SW 1271 (cell line): ENCODE measurements at places on chromosomes 4 and X.
A peak's percentile ranks its signal among the peaks of the same experiment; 100 is the strongest.

GRCh38 chr4:54103190-54103574 is 3.2 kb downstream of the GSX2 start:
- DNase-seq, result no peak

DNA sequence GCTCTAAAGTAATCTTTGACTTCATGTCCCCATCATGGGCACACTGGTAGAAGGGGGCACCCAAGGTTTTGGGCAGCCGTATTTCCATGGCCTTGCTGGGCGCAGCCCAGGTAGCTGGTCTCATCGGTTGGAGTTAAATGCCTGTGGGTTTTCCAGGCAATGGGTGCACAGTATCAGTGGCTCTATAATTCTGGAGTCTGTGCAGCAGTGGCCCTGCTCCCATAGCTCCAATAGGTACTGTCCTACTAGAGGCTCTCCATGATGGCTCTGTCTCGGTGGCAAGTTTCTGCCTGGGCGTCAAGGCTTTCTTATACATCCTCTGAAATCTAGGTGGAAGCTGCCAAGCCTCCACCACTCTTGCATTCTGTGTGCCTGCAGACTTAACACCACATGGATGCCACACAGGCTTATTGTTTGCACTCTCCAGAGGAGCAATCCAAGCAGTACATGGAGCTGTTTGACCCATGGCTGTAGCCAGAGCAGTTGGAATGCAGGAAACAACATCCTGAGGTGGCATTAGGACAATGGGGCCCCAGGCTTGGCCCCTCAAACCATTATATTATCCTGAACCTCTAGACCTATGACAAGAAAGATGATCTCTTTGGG is 60.5 kb upstream of the UGT8 start:
- no peak for DNase-seq

DNA sequence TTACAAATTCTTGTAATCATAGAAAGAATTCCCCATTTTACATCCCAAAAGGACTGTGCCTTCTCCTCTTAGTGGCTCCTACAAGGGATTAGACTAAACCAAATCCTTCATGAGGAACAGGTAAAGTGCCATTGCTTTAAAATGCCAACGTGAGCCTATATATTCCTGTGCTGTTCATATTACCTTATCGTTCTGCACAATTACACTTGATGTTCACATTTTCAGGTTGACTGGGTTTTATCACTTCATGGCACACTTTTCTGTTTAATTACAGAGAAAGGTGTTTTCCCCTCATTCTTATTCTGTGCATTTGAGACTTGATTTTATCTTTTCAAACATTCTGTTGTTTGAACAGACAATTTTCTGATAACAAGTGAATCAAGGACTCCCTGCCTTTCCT is 645.6 kb upstream of the FTHL17 start:
- no peak for DNase-seq

DNA sequence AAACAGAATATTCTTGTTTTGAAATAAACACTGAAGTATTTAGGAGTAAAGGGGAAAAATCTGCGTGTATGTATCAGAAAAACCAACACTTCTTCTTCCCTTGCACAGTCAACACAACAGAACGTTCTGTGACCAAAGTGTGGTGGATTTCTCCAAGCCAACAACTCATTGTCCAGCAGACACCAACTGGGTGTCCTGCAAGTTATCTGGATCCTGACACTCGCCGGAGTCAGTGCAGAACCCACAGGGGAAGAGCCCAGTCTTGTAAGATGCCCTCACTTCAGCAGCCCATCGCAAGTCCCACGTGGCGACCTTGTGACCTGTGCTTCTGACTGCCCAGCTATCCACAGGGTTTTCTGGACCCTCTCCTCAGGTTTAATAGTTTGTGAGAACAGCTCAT is 630.7 kb upstream of the ZFP42 start:
- no peak for DNase-seq

- DNase-seq, result no peak
Measured at GRCh38 chrX:37958525-37959211, 47.7 kb upstream of the SYTL5 start.

- no peak for DNase-seq
Measured at GRCh38 chr4:91147067-91147466, 1019.9 kb downstream of the CCSER1 start.

DNA sequence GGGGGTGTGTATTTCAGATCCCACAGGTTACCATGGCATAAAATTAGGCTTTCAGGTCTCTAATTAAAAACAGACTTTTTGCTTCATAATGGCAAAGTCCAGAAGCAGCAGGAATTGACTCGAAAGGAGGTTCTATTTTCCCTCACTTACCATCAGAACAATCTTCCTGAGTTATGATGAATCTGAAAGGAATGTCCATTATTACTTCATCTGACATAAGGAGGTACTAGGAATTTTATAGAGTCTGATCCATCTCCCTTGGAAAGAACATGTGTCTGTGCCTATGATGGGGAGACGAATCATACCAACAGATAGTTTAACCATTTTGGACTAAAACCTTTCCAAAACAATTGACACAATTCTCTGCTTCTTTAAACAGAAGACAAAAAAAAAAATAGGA is 206.3 kb upstream of the FGF13 start:
- no peak for DNase-seq

- DNase-seq, result peak; percentile 38
Measured at GRCh38 chr4:7557456-7557855, 122.7 kb upstream of the PSAPL1 start.

DNA sequence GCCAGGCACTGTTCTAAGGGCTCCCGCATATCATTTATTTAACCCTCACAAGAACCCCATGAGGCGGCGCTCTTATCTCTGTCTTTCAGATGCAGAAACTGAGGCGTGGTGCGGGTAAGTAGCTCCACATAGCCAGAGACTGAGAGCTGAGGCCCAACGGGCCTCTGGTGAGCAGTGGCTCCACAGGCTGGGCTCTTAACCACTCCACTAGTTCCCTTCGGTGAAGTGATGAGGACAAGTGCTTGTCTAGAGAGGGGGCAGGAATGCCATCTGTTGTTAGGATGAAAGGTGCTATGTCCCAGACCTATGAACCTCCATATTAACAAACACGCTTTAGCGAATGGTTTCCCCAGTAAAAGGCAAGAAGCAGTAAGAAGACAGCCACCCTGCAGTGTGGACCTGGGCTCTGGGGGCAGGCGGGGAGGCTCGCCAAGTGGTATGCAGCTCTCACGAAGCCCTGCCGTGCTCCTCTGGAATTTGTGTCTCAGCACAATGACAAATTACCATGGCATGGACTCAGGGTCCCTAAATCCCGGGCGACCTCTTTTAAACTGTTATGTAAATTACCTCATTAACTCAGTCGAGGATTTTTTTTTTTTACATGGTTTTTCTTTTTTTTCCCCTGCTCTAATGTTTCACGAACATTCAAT is 20.9 kb upstream of the S100G start:
- no peak for DNase-seq

- no peak for DNase-seq
Measured at GRCh38 chr4:3414421-3415279, 27.1 kb upstream of the HGFAC start.

- DNase-seq, result no peak
Measured at GRCh38 chr4:177860171-177860570, 417.9 kb upstream of the AGA start.

- no peak for DNase-seq
Measured at GRCh38 chr4:57442831-57443291, 332.7 kb upstream of the IGFBP7 start.

DNA sequence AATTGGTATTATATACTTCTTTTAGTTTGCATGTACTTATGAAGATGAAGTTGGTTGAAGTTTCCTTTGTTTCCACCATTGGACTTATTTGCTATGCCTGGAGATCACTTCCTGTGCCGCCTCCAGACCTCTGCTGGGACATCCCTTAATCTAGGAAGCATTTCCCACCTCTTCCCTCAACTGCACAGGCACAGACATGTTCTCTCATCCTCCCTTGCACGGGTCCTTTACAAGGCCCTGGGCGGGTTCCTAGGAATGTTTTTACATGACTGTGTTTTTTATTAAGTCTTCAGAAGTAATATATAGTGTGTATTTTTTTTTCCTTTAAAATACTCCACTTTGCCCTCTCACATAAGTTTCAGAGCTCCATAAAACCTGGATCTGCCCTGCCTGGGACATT is 51.0 kb downstream of the TMEM131L start:
- DNase-seq, result no peak

DNA sequence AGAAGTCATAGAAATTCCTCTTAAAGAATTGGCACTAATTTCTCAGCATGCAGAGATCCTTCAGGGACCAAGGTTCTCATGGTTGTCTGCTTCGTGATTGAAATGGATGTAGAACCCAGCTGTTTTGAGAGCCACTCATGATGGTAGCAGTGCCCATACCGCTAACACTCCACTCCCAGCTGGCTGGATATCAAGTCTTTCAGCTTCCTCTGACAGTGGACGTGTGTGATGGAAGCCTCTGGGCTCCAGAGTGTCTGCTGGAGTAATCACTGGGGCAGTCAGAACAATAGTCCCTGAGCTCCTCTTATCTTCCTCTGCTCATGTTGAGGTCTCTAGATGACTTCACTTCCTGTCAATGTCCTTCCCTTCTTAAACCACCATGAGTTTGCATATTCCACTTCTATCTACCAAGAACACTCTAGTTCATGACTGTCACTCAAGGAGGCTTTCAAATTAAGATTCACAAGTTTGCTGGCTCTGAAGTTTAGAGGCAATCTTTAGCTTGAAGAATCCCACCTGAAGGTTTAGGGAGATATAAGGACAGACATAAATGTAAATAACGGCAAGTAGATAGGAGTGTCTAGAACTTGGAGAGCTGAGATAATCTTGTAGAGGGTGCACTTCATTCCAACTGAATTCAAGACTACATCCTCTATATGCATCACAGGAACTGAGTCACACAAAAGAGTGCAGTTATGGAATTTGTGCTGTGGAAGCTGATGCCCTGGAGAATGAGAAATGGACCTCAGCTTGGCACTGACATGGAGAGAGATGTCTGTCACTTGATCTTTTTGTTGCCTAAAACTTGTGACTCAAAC is 64.5 kb upstream of the WDR1 start:
- no peak for DNase-seq

DNA sequence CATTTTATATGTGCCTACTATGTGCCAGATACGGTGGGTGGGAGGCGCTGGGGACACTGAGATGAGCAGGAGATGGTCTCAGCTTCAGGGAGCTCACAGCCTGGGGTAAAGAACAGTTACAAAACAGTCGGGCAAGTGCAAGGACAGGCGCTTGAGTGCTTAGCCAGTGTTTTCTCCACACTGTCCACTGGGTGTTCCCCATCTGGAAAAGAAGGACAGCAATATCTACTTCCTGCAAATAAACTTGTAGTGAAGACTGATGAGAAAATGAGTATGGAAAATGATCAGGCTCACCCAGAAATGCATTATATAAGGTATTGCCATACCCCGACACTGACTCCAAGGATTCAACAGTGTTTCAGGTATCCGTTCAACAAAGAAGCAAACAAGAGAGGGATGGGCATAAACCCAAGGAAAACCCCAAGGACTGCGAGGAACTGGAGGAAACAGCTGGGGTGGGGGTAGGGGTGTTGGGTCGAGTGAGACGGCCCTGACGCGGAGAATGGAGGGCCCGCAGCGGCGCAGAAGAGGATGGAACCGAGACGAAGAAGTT is 835 bp downstream of the TMEM185A start:
- no peak for DNase-seq

- DNase-seq, result peak; percentile 24
Measured at GRCh38 chr4:165355900-165356300, 22.9 kb upstream of the CPE start.

DNA sequence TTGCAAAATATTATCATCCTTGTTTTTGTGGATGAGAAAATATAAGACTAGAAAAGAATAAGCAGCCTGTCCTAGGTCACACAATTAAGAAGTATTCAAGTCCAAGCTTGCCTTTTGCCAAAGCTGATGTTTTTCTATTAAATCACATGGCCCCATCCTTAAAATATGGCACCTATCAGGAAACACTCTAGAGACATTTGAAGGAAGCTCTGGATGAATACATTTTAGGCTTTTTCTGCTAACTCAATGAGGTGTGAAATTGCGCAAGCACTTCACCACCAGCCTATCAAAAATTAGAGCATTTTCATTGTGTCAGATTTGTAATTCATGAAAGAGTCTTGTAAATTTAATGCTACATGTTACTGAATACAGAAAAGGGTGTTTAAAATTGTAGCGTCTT is 251.1 kb upstream of the MAD2L1 start:
- no peak for DNase-seq

DNA sequence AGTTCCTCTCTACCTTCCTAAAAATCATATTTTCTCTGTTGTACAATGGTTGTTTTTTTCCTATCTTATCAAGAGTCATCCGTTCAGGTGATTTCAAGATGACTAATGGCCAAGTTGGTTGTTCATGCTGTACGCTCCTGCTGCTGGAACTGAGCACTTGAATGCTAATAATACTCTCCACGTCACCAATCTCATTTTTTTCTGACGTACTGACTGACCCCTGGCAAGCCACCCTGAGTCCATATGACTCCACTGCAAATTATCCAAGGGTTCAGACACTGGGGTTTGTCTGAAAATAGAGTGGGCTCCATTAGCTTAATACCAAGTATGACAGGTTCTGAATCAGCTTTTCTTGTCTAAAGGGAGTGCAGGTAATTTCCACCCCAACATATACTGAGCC is 21.1 kb upstream of the GPR50 start:
- no peak for DNase-seq

- no peak for DNase-seq
Measured at GRCh38 chr4:97531351-97531750, 611.9 kb downstream of the STPG2 start.

- no peak for DNase-seq
Measured at GRCh38 chrX:46788902-46789301, 30.0 kb upstream of the SLC9A7 start.

DNA sequence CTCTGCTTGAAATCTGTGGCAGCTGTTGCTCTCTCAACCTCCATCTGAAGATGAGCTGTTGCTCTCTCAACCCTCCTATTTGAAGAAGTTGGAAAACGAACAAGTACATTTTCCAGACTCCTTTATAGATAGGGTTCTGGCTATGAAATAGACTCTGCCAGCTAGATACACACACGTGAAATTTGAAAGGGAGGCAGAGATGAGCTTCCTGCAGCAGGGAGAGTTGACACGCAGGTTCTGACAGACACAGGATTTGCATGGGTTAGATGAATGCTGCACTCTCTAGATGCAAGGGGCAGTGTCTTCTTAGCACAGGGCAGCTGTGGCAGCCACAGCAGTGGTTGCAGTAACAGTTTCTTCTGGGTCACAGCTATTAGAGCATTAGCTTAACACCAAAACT is 8.0 kb upstream of the PYURF start:
- no peak for DNase-seq

DNA sequence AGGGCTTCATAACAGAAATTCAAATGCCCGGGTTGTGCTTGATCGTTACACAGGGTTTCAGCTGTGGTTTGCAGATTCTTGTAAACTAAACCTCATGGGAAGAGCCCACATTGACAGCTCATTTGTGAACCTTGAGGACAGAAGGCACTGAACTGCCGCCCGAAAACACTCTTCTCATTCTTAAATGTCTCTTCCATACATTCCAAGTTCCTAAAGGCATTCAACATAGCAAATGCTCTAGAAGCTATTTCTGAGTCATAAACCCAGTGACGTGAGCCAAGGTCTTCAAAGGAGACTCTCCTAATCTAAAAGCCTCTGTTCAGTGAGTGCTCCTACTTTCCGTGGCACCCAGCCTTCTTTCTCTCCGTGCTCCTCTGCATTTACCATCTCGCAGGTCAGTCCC is 737.8 kb upstream of the FRG1 start:
- no peak for DNase-seq
